NB4 (cell line): ENCODE measurements at places on chromosomes 4 and X.
A peak's percentile ranks its signal among the peaks of the same experiment; 100 is the strongest.

DNA sequence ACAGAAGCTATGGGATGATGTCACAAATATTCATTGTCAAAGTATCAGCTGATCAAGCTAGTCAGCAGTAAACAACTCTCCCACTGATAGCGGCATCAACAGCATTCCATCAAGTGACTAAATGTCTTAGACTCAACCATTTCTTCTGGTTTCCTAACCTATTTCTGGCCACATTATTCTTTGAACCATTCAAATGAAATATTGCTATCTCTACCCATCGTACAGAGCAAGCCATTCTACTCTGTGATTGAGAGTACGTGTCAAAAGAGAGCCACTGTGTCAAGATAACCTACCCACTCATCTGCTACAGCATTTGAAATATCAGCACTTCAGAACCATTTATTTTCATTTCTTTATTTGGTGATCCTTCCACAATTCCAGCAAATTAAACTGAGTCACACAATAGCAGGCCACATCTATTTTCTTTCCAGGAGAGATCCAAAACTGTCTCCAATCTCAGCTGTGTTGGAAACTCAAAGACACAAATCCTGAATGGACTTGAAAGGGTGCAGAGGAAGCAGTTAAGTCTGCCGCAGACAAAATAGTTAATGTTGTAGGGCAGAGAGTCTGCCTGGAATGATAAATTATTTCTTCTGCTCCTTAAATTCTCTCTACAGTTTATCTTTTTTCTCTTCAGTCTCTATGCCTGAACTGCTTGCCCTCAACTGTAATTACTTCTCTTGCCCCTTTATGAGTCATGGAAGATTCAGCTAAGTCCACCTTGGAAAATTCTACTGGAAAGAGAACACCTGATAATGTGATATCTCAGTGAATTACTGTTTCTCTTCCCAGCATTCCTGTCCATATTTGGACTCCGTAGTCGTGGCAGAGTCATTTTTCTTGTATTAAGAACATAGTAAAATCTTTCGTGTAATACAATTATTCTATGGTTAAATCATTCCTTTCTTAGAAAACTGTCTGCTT is 364.8 kb downstream of the PDGFC start:
- no peak for DNase-seq

GRCh38 chr4:177070533-177071058 is 239.1 kb upstream of the NEIL3 start:
- DNase-seq: no peak

DNA sequence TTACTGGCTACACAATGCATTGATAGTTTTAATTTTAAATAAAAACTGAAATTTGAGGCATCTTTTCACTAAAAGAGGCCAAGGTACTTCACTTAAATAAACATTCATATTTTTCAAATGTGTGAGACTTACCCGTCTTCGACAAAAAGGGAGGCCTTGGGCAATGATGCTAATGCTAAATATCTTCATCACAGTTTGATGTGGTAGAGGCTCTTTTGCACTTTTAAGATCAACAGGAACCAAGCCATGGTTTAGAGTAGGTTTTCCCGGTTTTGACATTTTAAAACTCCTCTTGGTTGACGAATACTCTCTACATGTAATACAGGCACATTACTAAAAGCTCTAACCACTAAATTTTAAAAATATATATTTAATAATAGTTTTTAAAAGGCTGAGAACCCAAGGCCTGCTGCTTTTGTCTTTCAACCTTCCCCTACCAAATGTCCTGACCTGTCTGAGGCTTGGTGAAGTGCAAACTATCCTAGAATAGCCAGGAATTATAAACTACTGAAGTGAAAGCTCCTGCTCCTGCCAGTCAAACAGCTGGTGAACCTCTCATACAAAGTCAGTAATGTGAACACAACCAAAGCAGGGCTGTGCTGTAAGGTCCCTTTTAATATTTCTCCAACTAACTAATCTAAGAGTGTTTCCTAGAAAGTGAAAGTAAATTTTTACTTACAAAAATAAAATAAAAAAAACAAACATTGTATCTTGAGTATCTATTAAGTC is 153.7 kb downstream of the FBXW7 start:
- DNase-seq: no peak

DNA sequence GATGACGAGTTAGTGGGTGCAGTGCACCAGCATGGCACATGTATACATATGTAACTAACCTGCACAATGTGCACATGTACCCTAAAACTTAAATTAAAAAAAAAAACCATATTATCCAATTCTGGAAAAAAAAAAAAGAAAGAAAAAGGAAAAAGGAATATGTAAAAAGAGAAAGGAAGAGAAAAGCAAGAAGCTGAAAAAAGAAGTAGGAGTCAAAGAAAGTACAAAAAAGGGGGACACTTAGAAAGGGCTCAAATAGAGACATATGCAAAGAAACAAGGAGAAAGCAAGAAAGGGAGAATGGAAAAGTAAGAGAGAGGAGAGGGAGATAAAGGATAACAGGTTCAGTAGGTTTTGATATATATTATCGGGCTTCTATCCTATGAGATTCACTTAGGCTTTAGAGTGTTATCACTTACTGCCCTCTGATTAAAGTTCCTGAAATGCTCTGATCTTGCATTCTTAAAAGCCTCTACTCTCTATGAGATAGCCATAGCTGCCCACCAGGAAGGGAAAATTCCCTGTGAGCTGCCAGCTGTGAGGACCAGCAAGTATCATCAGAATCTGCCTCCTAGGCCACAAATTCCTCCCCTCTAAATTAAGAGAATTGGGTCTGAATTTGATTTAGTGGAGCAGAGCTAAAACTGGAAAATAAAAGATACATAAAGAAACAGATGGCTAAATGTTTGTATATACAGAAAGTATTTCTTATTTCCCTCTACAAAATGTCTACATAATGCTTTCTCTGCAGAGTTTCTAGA is 95.2 kb downstream of the AMMECR1 start:
- no peak for DNase-seq

DNA sequence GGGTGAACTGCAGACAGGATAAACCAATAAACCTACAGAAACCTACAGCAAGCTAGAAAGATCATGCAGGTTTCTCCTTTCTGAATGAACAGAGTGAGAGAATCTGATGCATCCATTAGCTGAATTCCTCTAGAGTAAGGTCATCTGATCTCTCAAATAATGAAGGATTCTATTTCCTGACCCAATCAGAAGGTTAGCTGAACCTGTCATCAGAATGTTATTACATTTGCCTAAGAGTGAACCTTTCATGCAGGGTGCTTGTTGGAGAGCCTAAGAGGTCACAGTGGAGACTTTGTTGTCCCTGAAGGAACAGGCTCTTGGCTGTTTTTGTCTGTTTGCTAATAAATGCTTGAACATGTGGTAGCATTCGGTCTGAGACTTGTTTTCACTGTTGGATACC is 24.0 kb downstream of the MEPE start:
- DNase-seq: no peak

DNA sequence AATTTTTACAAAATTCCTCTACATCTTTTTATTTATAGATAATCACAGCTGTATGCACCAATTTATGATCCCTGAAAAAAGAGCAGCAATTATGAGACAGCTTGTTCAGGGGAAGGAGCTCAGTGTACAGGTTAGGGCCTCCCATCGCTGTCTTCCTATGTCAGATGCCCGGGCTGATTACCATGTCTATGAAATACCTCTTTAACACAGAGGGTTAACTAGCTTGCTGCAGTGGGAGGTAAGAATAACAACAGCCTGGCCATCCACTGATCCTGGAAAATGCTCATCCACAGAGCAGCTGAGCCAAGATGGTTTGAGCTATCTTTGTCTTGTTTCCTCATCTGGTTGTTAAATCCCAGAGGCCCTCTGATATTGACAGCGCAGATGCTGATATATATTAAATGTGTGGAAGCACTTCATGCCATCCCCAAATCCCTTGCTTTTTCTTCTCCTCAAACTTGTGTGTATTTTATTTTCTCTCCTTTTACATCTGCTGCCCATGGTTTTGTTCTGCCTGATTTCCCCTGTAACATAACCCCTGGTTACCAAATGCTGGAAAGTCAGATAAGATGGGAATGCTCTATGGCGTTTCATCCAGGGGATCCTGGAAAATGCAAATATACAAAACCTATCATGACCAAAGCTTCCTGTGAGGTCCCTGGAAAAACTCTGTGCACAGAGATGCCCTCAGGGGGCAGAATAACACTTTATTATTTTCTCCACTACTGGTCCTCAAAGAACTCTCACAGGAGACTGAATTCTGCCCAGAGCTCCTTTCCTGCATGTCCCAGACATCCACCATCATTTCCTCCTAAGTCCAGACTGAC is 85.8 kb upstream of the PUDP start:
- DNase-seq: peak; percentile 17

- peak; percentile 53 for DNase-seq
Observed at GRCh38 chr4:137124278-137124932, 407.9 kb downstream of the PCDH18 start.

DNA sequence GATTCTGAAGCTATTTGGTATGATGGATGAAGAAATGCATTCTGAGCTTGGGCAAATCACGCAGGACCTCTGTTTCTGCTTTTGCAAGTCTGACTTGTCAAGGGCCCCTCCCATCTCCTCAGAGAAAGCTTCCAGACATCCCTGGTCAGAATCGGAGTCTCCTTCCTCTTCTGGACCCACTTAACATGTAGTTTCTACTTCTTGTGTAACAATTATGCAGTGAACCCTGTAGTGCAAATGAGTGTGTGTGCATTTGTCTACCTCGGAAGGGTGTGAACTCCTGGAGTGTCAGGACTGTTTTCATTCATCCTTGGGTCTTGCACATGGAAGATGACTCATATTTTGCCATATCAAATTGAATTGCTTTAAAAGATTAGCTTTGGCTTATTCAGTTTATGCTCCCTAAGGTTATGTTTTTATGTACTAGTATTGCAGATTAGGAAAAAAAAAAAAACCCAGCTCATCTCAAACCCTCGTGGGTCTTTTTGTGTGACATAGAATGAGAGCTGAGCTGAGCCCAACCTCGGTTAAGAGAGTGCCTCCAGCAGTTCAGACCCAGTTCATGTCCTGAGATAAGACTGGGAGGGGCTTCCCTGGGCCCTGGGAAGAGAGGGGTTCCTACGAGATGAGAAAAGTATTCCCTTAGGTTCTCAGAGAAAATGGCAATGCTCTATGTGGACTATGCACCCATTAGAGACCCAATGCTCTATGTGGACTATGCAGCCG is 61.1 kb upstream of the RPL34 start:
- no peak for DNase-seq

- DNase-seq: no peak
Observed at GRCh38 chr4:115501656-115502055, 388.2 kb upstream of the NDST4 start.

DNA sequence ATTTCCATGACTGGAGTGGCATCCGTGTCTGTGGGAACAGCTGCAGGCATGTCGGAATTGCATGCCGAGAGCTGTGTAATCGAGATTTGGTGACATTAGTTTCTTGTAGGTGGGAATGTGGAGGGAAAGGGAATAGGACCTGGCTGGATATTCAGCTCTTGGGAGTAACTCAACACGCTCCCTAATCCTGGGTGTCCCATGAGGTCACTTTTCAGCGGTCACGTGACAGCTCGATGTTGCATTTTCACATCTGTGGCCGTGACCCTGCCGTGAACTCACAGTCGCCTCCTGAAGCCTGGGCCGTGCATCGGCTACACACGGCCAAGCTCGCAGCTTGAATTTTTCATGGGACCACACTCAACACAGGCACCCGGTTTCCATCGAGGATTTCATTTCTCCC is 25.8 kb upstream of the PSAPL1 start:
- DNase-seq: no peak

DNA sequence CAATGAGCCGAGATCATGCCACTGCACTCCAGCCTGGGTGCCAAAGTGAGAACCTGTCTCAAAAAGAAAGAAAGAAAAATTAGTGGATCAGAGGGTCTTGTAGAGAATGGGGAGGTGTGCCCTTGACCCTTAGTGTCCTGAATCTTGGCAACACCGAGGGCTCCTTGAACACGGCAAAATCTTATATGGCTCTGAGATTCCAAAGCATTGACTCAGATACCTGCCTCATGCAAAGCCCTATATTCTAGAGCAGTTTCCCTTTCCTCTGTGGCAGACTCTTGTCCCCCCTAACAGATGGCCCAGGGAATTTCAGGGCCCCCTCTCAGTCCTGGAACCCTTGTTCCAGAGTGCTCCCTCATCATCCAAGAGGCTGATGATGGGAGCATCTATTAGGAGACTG is 6.8 kb downstream of the CLDN2 start:
- no peak for DNase-seq

DNA sequence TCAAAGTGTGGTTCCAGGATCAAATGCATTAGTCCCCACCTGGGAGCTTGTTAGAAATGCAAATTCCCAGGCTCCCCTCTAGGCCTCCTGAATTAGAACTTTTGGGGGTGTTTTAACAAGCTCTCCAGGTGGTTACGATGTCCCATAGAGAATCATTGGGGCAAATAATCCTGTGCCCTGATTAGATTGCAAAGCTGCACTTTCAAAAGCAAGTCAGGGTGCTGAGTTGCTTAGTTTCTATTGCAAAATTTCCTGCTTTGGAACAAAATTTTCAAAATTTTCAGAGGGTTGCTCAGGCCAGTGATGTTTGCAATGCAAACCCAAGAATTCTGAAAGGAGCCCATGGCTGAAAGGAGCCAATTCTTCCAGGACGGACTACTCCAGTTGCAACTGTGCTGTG is 71.0 kb downstream of the MGST2 start:
- no peak for DNase-seq

GRCh38 chr4:36624030-36624429 is 342.6 kb downstream of the DTHD1 start:
- no peak for DNase-seq

DNA sequence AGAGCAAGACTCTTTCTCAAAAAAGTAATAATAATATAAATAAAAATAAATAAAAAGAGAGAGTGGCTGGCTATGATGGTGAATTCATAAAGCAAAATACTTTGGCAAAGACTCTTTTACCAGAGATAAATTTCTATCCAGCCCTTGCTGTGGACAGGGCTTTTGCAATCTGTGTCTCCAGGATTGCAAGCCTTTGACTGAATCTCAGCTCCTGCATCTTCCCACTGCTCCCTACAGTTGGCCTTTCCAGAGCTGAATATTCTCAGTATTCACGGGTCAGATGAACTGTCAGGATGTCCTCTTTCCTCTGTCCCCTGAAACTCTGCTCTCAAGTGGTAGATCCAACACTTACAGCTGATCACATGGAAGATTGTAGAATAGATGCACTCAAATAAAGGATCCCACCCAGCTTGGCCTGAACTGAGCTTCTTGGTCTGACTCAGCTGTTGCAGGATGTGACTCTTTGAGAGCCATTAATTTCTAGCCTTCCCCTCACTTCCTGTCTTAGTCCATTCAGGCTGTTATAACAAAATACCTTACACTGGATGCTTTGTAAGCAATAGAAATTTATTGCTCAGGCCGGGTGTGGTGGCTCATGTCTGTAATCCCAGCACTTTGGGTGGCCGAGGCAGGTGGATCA is 123.4 kb upstream of the GUCY1A1 start:
- no peak for DNase-seq

- DNase-seq: no peak
Observed at GRCh38 chr4:187732524-187732923, 263.0 kb upstream of the ZFP42 start.

- peak; percentile 5 for DNase-seq
Observed at GRCh38 chr4:56215901-56216300, 171.4 kb downstream of the AASDH start.

GRCh38 chr4:186733778-186734177 is 10.1 kb upstream of the FAT1 start:
- DNase-seq: no peak
